ENCODE measurements at places on chromosomes 1 and 21.

- no peak for DNase-seq
Measured at GRCh38 chr1:8395433-8395866, 77.5 kb downstream of the SLC45A1 start.

- DNase-seq: no peak
Measured at GRCh38 chr21:36433059-36433709, 46.7 kb downstream of the CLDN14 start.

DNA sequence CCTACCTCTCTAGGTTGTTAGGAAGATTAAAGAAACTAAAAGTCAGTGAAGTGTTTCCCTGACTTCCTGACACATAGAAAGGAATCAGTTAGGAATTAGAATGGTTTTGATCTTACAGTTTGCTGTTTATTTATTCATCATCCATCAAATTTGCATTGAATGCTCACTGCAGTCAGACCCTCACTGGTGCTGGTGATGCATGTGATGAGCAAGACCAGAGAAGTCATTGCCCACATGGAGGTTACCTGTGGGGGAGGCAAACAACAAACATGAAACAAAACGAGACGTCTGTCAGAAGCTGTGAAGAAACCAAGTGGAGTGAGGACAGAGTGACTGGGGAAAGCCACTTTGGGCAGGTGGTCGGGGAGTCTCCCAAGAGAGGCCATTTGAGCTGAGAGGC is 6.4 kb downstream of the CTPS1 start:
- no peak for DNase-seq

DNA sequence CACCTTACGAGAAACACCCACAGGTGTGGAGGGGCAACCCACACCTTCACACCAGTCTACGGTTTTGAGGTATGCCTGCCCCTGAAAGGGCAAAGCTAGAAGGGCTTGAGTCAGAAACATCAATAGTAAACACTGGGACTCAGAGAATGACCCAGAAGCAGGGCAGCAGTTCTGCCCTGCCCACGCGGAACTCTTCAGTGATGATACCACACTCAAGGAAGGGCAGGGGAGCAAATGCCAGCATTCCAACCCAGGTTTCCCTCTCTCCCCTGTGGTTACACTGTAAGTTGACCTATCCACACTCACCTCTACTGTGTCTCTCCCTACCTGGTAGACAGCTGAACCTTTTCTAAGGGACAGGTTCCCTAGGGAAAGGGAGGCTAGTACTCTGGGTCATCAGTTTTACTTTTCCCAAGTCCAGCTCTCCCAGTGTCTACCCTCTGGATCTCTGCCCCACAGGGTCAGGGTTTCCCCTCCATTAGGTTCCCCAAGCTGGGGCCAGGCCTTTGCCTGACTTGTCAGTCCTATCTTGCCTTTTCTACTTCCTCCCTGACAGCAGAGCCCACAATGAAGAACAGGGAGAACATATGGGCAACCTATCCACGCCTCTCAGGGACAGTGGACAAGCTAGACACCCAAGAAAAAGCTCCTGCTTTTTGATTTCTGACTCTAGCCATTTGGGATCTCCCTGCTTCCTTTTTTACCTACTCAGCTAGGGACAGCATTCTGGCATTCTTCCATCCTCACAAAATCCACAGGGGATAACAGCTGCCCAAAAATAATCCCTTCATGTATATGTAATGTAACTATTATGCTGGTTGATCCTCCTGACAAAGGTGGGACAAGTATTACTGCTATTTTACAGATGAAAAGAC is 3.0 kb downstream of the F11R start:
- DNase-seq: no peak

- DNase-seq: no peak
Measured at GRCh38 chr1:17768651-17769241, 13.6 kb downstream of the ACTL8 start.

- no peak for DNase-seq
Measured at GRCh38 chr1:204937901-204938300, 67.2 kb downstream of the NFASC start.

- peak; percentile 83 for DNase-seq
Measured at GRCh38 chr1:7650801-7651200, 120.3 kb upstream of the VAMP3 start.

DNA sequence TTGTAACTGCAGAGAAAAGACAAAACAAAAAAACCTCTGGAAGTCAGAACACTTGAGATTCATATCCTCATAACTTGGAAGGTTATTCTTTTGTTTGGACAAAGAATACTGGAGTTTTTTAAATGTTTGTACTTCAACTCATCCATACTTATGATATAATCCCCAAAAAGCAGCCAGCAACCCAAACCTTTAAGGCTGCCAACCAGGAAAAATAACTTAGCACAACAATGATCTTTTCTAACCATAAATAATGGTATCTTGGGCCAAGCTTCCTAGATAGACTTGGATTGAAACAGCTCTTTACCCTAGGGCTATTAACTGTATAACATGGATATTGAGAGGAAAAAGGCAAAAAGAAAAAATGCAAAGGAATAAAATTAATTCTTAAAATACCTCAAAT is 335.1 kb downstream of the LTN1 start:
- no peak for DNase-seq

DNA sequence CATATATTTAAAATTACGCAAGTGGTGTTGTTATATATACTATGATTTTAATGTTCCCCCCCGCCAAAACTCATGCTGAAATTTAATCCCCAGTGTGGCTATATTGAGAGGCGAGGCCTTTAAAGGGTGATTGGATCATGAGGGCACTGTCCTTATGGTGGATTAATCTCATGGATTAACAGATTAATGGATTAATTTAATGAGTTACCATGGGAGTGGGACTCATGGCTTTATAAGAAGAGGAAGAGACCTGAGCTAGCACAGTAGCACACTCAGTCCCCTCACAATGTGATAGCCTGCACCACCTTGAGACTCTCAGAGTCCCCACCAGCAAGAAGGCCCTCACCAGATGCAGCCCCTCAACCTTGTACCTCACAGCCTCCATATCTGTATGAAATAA is 34.8 kb downstream of the C1orf198 start:
- DNase-seq: no peak

DNA sequence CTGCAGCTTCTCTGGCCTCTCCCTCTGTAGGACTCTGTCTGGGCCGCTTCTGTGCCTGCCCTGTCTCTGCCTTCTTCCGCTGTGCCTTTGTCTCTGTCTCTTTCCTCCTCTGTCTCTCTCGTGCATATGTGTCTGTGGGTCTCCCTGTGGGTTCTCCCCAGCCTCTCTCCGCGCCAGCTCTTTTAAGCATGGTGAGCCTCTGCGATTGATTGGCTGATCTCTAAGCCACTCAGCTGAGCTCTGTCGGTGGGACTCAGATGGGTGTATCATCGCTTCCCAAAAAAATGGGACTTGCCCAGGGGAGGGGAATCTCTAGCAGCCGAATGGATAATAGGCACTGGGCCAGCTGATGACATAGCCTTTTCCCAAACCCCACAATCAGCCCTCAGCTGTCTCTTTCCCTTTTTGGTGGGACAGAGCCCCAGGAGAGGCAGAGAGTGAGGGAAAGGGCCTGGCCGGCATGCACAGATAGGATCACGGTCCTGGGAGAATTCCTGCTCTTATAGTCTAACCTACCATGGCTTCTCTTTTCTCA is at the start of gene ADAMTS4:
TSS of gene ADAMTS4 (minus strand) at position 158 of the 535 bp plus-strand sequence. CDS start 427 bp downstream, outside the sequence.
- DNase-seq: no peak

DNA sequence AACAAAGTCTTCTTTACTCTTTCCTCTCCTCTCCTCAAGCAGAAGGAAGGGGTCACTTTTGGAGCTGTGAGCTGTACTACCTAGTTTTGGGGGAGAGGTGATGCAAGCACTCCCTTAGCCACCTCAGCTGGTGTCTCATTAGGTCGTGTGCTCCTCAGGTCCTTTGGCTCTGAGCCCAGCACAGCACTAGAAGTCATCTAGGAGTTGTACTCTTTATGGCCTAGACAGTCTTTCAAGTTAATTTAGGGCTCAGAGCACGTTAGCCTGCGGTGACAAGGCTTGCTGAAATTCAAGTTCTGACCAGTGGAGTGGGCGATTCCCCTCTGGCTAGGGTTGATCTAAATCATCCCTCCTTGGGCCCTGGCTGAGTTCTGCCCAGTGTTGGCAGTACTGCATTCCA is 48.0 kb upstream of the WDR26 start:
- DNase-seq: no peak

DNA sequence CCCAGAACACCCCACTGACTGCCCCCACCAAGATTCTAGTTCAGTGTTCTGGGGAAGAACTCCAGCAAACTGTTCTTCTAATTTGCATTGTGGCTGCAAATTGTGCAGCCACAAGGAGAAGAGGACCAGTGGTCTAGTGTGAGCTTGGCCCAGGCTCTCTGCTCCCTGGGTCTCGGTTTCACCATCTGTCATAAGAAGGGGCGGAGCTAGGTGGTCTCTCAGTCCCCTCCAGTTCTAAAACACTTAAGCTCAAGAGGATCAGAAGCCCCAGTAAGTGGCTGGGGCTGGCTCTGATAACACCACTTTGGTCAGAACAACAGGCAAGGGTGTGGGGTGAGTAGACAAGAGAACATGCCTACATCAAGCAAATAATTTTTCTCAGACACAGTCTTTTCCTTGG is 99.9 kb downstream of the BEND5 start:
- no peak for DNase-seq

- no peak for DNase-seq
Measured at GRCh38 chr21:34180826-34181359, 107.5 kb downstream of the MRPS6 start.

GRCh38 chr1:110471131-110471530 is 20.2 kb downstream of the PROK1 start:
- no peak for DNase-seq

GRCh38 chr1:47374501-47374900 is 40.9 kb downstream of the CMPK1 start:
- no peak for DNase-seq

GRCh38 chr1:117821382-117821755 is 108.1 kb downstream of the GDAP2 start:
- no peak for DNase-seq

- DNase-seq: no peak
Measured at GRCh38 chr1:59355361-59355760, 58.5 kb downstream of the FGGY start.

DNA sequence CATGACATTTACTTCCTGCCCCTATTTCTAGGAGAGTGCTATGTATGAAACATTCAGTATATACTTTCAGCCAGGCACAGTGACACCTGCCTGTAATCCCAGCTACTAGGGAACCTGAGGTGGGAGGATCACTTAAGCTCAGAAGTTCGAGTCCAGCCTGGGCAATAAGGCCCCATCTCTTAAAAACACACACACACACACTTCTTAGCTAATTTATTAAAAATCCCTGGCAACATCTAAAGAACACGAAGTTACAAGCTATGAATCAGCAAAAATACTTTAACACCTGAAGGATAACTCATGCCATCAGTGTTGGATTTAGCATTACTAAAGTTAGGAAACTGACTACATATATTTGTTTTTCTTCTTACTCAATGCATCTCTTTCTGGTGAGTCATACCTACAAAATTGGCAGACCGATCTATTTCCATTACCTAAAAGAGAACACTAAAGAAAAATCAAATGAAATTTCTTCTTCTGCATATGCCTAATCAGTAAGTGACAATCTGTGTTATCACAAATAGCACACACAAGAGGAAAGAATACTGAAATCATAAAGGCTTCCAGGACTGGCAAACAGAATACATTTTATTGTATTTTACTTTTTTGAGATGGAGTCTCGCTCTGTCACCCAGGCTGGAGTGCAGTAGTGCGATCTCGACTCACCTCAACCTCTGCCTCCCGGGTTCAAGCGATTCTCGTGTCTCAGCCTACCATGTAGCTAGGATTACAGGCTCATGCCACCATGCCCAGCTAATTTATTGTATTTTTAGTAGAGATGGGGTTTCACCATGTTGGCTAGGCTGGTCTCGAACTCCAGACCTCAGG is 41.4 kb downstream of the RNF115 start:
- DNase-seq: no peak

Measured in NCI-H2029 (cell line).